ENCODE measurements at places on chromosomes 16 and 17.
A peak's percentile ranks its signal among the peaks of the same experiment; 100 is the strongest.

GRCh38 chr17:82127704-82128103, 29.7 kb upstream of the FASN start:
- DNase-seq = no peak

DNA sequence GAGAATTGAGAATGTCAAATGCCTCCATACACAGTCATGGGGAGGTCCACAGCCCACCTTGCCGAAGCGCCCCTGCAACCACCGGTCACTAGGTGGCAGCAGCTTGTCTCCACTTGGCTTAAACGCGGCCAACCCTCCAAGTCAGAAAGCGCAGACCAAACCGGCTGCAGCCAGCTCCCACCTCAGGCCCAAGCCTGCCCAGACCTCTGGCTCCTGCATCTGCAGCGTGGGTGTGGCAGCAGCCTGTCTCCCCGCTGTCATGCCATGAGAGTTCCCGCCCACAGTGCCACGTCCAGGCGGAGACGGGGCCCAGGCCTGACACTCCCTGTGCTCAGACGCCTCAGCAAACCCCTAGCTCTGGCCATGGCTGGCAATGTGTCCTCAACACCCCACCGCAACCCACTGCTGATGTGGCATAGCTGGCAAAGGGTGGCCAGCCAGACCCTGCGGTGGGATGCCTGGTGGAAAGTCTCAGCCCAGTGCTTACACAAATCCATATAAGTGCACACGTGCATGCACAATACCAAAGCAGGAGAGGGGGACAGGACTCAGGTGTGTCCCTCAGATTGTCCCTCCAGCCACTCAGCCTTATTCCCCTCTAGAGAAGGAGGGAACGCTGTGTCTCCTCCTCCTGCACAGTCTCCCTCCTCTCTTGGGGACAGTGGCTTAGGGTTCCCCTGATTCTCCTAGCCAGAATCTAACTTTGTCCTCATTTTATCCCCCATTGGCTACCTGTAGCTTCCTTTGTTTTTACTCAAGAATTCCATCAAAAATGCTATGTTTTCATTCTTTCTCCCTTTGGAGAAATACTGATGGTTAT, 10.9 kb downstream of the COPZ2 start:
- peak; percentile 78 for DNase-seq

DNA sequence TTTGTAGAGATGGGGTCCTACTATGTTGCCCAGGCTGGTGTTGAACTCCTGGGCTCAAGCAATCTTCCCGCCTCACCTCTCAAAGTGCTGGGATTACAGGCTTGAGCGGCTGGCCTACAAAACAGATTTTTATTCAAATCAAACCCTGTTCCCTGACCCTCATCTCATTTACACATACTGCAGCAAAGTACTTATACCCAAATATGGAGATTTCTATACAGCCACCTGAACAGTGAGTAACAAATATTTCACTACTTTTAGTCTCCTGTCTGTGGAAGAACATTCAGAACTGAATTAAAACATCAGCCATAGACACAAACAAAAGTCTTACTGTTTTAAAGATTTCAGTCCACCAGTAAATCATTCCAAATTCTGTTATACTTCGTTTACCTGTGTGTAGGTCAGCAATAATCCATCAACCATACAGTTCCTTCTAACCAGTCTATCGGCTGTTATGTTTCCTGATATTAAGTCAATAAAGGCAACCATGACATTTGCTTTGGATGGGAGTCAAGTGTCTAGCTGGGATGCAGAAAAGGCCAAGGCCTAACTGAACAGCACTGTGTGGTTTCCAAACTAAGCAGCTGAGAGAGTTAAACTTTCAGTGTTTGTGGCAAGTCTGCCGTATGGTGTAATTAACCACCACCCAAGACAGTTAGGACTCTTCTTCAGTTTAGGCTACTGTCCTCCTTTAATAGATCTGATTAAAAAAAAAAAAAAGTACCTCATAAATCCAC, 22.3 kb downstream of the ERN1 start:
- DNase-seq = no peak

- DNase-seq = no peak
These were observed 241.2 kb upstream of the RPL38 start for GRCh38 chr17:73962308-73962707.

GRCh38 chr16:21656795-21657768, 4.7 kb upstream of the IGSF6 start:
- peak; percentile 78 for DNase-seq

GRCh38 chr16:86375364-86375763, 135.0 kb upstream of the FOXF1 start:
- DNase-seq = no peak

DNA sequence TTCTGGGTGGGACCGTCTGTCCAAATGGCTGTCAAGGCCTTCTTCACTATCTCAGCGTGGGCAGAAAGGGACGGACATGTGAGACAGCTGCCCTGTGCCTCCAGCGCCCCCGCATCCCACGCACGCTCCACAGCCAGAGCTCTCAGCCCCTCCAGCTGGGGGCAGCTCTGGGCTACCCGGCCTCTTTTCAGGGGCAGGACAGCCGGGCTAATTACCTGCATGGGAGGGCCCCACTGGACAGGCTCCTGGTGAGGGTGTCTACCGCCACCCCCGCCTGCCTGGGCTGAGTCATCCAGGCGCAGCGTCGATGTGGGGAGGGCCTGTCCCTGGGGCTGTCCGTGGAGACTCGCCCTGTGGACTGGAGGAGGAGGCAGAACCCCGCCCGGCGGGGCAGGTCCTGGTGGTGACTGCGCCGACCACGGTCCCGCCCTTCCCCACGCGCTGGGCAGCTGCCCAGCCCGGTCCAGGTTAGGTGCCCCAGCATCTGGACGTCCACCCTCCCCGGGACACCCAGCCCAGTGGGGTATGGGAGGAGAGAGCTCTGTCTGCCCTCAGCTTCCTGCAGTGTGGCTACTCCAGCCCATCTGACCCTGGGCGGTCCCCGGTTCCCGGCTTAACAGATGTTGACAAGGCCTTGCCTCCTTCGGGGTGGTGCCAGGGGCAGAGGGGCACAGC, 5.9 kb upstream of the METRNL start:
- no peak for DNase-seq

DNA sequence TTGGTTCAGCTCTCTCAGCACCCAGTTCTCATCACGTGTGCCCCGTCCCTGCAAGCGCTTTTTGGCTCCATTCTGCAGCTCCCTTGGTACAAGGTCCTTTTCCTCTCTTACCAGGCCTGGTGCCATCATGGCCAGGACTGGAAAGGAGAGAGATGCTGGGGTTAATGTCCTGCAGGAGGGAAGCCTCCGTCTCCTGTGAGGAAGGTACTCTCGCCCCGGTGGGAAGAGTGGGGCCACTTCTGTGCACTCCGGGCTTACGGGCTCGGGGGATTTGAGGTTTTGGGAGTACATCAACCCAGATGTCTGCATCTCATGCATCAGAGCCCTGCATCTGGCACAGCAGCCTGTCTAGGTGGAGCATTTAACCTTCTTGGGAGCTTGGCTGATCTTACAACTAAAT, 10.1 kb downstream of the CTRB2 start:
- no peak for DNase-seq

DNA sequence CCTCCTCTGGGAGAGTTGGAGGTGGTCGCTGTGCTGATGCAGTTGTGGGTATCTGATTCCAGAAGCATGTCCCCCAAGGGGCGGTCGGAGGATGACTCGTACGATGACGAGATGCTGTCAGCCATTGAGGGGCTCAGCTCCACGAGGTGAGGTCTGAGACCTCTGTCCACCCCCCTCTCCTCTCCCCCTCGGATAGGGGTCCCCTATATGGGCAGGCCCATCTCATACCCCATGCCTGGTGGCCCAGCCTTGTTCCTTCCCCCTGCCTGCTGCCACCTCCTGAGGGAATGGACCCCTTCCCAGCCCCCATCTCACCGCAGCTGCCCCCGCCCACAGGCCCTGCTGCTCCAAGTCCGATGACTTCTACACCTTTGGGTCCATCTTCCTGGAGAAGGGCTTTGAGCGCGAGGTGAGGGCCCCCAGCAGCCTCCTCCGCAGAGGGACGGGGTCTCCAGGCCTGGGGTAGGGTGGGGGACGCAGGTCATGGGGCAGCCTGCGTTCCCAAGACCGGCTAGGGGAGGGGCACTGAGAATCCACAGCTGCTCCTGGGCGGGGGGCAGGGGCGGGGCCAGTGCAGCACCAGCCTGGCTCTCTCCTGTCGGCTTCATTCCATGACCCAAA, 39.2 kb downstream of the ADCY7 start:
- peak; percentile 26 for DNase-seq

GRCh38 chr16:76654088-76654820, 377.1 kb downstream of the CNTNAP4 start:
- no peak for DNase-seq

DNA sequence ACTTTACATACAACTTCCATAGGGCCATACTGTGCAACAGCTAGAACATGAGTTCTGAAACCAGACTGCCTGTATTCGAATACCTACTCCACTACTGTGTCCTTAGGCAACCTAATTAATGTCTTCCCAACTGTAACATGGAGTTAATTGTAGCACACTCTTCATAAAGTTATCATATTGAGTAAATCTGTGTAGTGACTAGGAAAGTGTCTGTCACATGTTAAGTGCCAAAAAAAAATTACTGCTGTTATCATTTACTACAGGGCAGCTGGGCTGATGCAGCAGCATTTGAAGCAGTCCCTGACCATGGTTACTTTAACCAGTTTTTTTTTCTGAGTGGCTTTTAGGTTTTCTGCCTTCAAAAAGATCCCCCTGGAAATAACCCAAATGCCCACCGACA, 10.9 kb upstream of the ZNF23 start:
- DNase-seq = no peak

DNA sequence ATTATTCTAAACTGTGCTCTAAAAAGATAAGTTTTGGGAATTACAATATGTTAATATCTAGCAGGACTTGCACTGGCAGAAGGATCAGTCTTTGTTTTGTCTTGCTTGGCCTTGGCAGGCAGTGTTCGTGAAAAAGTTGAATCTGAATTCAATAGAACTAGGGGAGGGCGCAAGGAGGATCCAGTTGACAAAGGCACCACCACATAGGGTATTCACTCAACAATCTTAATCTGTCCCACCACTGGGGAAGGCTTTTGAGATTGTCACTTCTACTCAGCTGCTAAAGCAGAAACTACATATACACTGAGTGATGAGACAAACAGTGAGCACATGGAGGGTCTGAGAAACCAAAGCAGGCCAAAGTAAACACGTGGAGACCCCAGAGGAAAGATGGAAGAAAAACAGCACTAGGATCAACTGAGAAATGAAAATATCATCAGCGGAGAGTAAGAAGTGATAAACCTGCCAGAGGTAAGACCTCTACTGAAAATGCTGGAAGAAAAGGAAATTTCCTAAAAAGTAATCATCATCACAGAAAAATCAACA, 2.4 kb downstream of the AMFR start:
- DNase-seq = no peak

DNA sequence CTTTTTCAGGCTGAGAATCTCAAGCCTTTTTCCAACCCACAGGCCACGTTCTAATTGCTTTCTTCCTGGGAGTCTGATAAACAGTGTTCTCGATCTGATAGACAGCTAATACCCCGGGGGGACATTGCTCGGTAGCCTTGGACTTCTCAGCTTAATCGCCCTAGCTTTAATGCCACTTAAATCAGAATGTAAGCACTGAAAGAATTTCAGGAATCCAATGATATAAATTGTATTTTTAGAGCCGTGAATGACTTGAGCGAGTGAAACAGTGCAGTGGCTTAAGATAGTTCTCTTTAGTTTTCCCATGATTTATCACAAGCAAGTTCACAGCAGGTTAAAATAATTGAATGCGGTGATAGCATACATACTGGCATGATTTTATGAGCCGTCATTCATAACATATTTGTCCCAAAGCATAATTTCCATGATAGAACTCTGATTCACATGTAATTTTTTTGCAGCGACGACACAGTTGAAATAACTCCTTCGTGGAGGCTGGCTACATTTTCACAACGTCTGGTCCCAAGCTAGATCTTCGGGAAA, 116.1 kb upstream of the MYOCD start:
- DNase-seq = no peak

DNA sequence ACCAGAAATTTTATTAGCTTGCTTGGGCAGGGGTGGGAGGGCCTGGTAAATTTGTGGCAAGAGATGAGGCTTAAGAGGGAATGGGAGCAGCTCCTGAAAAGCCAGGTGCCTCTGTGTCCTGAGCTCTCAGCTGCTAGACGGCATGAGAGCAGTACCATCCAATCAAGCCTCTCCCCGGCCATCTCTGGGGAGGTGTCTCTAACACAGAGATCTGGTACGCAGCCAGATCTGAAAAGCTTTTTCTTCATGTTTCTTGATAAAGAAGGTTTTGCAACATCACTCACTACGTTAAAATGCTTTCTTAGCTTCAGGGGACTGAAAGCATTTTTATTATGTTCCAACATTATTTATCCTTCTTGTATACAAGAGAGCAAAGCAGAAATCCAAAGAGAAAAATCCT, 488.2 kb downstream of the RBFOX1 start:
- no peak for DNase-seq

- no peak for DNase-seq
These were observed 38.6 kb upstream of the CACNG4 start for GRCh38 chr17:66925811-66926500.

GRCh38 chr17:36705283-36705795, 104.0 kb downstream of the MRM1 start:
- DNase-seq = no peak

DNA sequence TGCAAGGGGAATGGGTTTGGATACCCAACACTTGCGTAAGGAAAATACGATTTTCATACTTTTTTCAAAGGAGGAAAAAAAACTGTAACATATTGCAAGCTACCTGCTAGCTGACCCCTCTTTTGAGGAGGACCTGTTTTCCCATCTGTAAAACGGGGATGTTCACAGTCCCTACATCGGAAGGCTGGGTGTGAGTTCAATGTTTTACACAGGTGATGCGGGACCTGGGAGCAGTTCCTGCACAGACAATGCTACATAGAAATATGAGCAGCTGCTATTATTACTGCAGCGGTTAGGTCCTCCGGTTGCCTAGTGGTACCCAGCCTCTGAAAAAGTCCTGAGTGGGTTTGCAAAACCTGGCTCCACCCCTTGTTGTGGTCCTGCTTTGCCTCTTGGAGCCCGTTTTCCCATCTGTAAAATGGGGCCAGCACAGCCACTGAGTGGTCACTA, 3.5 kb downstream of the SOCS1 start:
- DNase-seq = no peak

- DNase-seq = no peak
These were observed 178.6 kb downstream of the NTN1 start for GRCh38 chr17:9199571-9200551.

DNA sequence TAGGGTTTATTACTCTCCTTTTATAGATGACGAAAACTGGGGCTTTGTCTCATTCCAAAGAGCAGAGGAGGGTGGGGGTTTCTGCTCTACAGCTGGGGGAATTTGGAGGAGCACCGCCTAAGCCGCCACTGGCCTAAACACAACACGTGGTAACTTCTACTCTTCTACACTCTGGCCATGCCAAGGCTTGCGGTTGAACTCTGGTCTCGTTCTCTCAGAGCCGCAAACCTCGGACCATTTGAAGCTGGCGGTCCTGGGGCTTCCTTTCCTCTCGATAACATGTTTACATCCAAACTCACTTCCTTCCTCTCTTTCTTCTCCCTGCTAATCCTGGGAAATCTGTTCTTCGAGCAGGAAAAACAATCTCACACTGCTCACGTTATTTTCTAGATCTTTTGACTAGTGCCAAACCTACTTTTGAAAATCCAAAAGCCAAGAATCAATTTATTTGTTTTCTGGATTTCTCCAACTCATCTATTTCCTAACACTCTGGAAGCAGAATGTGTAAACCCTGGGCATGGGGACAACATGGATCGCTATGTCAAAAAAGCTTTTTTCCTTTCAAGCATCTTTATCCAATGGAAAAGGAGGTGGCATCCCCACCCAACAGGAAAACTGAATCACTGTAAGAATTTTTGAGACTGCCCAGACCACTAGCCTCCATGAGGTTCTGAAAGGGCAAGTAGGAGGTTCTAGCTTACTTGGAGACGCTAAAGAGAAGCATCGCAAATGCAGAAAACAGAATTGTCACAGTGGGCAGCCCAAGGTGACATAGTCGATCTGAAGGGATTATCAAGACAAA, 13.6 kb upstream of the EEF2K start:
- DNase-seq = peak; percentile 69

Measured in Peyer's patch (tissue), 4 donors.